Stimulated activated CD4-positive, alpha-beta T cell treated with anti-CD3 and anti-CD28 coated beads, Interleukin-1b, Interleukin-23, amount 100 ng/mL, for 1 hour (primary cell): ENCODE measurements at places on chromosomes 7 and 10.

DNA sequence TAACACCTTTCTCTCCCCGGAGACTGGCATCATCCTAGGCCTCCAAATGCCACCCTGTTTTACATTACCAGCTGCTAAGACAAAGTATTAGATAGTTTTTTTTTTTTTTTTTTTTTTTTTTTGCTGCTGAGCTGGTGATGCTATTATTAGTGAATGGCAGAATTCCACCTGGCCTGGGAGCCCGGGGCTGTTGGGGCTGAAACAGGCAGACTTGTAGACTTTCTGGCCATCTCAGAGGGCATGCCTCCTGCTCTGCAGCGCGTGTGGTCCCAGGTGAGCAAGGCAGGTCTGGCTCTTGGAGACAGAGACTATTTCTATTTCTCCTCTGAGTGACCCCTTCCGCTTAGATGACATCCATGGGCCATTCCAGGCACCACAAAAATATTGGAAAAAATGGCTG is 104.2 kb downstream of the EMX2 start:
- no peak for DNase-seq

GRCh38 chr7:152424348-152425108 is 11.3 kb downstream of the KMT2C start:
- no peak for DNase-seq

DNA sequence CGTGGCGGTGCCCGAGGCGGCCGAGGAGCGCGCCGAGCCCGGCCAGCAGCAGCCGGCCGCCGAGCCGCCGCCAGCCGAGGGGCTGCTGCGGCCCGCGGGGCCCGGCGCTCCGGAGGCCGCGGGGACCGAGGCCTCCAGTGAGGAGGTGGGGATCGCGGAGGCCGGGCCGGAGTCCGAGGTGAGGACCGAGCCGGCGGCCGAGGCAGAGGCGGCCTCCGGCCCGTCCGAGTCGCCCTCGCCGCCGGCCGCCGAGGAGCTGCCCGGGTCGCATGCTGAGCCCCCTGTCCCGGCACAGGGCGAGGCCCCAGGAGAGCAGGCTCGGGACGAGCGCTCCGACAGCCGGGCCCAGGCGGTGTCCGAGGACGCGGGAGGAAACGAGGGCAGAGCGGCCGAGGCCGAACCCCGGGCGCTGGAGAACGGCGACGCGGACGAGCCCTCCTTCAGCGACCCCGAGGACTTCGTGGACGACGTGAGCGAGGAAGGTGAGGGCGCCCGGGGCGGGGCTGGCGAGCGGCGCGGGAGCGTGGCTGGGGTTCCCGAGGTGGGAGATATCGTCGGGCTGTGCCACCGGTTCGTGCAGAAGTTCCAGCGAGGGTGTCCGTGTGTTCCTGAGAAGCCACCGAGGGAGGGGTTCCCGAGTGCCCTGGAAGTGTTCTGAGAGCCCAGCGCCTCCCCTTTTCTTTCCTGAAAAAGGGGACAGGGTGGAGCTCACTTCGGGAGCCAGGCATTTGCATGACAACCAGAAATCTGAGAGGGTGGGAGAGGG is 495 bp downstream of the EIF3B start:
- no peak for DNase-seq

- DNase-seq: no peak
These were observed 825.4 kb downstream of the SORCS3 start for GRCh38 chr10:105466521-105466920.

DNA sequence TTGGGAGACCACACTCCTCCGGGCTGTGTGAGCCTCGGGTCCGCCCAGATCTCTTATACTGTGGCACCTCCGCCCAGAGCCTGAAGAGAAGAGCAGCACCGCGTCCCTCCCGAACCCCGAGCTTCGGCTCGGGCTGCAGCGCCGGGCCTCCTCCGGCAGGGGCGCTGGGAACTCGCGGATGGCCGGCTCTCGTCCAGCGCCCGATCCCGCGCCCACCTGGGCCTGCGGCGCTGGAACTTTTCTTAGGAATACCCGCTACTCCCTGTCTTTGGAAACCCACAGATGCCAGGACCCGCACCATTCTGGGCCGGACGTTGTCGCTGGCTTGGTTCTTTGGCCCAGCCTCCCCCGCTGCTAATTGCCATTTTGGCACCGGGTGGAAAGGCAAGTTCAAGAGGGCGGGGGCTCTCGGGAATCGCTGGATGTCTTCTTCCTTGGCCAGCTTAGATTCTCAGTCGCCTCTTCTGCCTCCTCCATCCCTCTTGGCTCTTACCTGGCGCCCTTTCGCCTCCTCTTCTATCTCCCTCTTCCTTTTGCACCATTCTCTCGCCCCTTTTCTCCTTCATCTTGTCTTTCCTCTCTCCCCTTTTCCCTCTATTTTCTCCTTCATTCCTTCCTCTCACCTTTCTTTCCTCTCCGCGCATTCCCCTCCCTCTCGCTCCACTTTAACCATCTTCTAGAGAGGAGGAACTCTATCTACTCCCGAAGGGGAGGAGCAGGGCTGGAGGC is 2.1 kb upstream of the SORCS3 start:
- no peak for DNase-seq

DNA sequence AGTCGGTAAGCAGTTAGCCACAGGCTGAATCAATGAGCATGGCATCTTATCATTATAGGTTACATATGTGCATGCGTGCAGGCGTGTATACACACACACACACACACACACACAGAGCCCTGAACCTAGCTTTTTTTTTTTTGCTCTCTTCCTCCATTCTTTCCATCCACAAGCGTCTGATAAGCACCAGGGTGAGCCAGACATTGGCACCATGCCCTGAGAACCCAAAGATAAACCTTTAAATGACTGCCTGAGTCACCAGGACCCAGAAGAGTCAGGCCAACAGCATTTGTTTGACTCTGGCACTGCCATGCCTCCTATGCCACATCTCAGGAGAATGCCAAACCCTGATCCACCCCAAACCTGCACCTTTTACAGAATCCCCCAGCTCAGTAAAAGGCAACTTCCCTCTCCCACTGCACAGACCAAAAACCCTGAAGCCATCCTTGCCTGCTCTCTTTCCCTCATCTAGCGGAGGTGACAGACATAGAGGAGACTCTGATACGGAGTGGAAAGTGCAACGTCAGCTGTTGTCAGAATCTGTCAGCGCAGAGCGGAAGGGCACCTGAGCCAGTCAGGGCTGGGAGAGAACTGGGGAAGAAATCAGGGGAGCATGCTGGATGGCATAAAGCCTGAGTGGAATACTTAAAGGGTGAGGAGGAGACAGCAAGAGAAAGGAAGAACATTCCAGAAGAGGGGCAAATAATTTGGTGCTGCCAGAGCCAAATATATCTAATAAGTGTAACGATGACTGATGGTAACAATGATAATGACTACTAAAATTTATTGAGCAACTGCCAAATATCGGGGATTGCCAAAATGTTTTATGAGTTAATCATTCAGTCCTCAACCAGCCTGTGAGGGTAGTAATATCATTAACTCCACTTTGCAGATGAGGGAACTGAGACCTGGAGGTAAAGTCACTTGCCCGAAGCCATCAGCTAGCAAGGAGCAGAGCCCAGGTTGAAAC is 3.2 kb downstream of the PARP12 start:
- no peak for DNase-seq

DNA sequence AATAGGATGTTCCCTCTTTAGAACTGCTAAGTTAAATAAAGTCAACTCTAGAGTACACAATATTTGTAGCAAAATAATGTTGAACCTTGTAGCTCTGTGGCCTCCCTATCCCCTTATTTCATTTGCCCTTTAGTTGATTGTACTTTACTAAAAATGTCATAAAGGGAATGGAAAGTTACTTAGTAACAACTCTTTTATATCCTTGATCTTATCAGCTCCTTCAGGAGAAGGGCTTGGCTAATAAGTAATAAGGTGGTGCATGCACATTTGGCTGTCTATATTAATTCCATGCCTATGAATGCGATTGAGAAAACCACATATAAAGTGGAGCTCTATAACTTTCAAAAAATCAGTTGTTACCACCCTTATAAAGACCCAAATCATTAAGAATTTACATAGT is 41.5 kb upstream of the GATA3 start:
- no peak for DNase-seq

GRCh38 chr10:127849224-127849623 is 43.5 kb downstream of the CLRN3 start:
- no peak for DNase-seq

- DNase-seq: no peak
These were observed 439.3 kb downstream of the RPS24 start for GRCh38 chr10:78473006-78473405.

- DNase-seq: no peak
These were observed 509.0 kb downstream of the GATA3 start for GRCh38 chr10:8563478-8563877.

DNA sequence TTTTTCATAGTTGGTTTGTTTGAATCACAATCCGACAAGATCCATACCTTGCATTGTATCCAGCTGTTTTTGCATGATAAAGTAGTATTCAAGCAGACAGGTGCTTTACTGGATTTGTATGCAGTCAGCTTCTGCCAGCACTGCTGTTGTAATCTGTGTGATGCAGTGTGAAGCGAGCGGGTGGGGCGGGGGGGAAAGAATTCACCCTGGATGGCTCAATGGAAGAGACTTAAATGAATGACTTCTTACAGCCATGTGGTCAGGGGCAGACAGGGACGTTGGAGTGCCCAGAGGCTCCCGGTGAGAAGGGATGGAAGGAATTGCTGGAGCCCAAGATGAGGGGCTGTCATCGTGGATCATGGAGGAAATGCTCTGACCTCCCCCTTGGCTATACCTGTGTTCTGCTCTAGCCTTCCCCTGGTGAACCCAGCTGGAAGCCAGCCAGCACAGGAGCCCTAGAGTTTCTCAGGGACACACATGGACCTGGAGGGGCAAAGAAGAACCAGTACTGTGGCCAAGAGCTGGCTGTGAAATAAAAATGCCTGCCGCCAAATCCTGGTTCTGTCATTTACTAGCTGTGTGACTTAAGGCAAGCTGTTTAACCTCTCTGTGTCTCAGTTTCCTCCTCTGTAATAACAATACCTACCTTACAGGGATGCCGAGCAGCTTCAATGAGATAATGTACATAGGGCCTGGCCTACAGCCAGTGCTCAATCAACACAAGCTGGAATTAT is 14.1 kb downstream of the NFE2L3 start:
- DNase-seq: no peak

- DNase-seq: no peak
These were observed 76.9 kb downstream of the MAPK8 start for GRCh38 chr10:48383393-48383792.

GRCh38 chr7:100683659-100684533 is 10.2 kb downstream of the GIGYF1 start:
- DNase-seq: no peak

- DNase-seq: no peak
These were observed 22.8 kb downstream of the WDFY4 start for GRCh38 chr10:48707472-48707871.

- DNase-seq: peak; percentile 20
These were observed 28.0 kb downstream of the CHST12 start for GRCh38 chr7:2431260-2431867.

- DNase-seq: no peak
These were observed 46.3 kb upstream of the CTBP2 start for GRCh38 chr10:125206623-125207022.

GRCh38 chr7:107711301-107711700 is 32.6 kb upstream of the CBLL1 start:
- DNase-seq: no peak

GRCh38 chr7:155773531-155773930 is 38.7 kb downstream of the SHH start:
- DNase-seq: no peak

- no peak for DNase-seq
These were observed 407.7 kb downstream of the SH2D4B start for GRCh38 chr10:80945264-80945880.

DNA sequence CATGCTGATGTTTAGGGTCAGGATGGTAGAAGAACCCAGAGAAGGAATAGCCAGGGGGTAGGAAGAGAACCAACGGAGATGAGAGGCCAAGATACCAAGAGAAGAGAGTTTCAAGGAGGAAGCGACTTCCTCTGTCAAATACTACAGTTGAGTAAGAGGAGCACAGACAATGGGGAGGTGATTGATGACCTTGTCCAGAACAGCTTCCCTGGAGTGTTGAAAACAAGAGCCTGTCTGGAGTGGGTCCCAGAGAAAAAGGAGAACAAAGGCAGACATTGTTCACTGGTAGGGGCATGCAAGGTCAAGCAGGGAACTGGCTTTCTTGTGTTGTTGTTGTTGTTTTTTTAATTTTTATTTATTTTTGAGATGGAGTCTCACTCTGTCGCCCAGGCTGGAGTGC is 9.6 kb upstream of the TRIM56 start:
- no peak for DNase-seq

GRCh38 chr10:1070919-1071318 is 14.7 kb downstream of the WDR37 start:
- no peak for DNase-seq

- no peak for DNase-seq
These were observed 854 bp upstream of the CFAP46 start for GRCh38 chr10:132943058-132943790.

- no peak for DNase-seq
These were observed 179.1 kb downstream of the KLF6 start for GRCh38 chr10:3605882-3606281.

DNA sequence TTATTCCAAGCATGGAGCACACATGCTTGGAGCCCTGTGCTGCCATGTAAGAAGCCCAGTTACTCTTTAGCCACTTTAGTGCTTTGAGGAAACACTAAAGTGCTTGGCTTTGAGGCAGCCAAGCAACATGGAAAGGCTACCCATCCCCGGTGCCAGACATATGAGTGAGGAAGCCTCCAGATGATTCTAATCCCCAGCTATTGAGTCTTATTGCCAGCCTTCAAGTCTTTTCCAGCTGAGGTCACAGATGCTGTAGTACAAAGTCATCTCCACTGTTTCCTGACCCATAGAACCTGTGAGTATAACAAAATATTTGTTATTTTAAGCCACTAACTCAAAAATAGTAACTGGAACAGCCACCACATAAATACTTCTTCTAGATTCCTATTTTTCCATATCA is 91.4 kb upstream of the CYP26C1 start:
- DNase-seq: no peak

DNA sequence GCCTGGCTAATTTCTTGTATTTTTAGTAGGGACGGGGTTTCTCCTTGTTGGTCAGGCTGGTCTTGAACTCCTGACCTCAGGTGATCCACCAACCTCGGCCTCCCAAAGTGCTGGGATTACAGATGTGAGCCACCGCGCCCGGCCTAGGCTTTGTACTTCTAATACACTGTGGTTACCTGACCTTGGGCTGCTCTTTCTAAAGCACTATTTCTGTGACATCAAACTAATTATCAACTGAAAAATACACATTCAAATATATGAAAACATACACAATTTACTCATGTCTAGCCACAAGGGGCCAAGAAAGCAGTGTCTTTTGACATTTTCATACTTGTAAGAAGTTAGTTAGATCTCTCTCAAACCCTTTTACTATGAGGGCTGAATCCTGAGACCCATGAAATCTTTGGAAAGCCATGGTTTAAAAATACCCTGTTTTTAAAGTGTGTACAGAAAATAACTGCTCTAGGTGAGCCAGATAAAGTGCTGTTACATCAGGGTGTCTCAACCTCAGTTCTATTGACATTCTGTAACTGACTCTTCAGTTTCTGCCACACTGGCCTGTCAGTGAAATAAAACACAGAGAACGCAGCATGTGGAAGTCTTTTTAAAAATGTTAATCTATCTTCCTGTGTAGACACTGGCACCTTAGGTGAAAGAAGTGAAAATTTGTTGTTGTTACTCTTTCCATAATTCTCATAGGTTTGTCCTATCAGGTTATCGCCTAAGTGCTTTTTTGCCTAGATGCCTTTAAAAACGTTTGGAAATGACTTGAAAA is 58.8 kb downstream of the CREM start:
- DNase-seq: no peak

- no peak for DNase-seq
These were observed 5.5 kb downstream of the CHUK start for GRCh38 chr10:100223879-100224278.
